Amygdala (tissue), 56 donors: ENCODE measurements at places on chromosomes 2 and 18.

DNA sequence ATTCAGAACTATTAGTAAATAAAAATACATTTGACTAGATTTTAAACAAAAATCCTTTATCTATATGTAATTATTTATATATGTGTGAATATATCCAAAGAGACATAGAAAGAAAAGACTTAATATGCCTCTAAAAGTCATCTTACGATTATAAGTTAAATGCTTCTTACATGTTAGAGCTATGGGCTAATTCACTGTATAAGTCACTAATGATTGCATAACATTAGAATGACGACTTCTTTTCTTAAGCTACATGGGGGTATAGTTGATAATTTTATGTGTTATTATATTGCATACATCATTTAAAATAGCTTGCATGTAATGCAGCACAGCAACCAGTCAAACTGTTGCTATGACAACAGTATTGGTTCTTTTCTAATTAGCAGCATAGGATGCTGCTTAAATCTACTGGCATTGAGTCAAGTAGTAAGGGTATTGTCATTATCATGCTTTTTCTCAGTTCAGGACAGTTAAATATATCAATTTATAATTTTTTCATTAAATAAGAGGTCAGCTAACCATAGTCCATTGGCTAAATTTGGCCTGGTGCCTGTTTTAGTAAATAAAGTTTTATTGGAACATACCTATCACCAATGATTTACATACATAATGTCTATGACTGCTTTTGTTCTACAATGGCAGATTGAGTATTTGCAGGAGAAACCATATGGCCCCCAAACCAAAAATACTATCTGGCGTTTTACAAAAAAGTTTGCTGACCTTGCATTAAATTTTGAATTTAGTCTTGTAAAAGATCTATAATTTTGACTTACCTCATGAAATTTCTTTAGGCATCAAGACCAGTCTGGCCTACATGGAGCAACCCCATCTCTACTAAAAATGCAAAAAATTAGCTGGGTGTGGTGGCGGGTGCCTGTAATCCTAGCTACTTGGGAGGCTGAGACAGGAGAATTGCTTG is 207.7 kb upstream of the ZSWIM2 start:
- no peak for DNase-seq

DNA sequence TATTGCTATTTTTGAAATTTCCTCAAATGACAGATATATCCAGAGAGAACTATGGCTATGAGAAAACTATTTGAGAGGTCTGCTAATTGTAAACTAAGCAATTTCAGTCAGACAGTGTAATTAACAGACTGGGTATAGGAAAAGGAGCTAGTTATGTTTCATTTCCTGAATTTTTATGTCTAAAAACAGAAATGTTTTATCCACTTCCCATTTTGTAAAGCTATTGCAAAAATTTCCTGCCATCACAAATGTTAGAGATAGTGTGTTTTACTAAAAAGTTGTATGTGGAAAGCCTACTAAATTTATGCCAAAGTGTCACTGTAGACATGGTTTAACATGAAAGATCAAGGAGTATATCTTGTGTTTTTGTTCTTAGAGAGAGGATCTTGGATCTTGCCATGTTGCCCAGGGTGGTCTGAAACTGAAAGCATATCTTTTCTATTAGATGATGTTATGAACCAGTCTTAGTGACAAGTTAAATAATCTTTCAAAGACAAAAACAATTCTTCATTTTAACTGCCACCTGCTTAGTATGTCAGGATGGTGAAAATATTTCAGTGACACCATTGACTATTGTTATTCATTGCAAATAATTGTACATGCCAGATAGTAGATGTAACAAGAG is 40.5 kb upstream of the ITPRID2 start:
- no peak for DNase-seq

GRCh38 chr2:219906114-219907010 is 278.9 kb downstream of the SLC4A3 start:
- no peak for DNase-seq

DNA sequence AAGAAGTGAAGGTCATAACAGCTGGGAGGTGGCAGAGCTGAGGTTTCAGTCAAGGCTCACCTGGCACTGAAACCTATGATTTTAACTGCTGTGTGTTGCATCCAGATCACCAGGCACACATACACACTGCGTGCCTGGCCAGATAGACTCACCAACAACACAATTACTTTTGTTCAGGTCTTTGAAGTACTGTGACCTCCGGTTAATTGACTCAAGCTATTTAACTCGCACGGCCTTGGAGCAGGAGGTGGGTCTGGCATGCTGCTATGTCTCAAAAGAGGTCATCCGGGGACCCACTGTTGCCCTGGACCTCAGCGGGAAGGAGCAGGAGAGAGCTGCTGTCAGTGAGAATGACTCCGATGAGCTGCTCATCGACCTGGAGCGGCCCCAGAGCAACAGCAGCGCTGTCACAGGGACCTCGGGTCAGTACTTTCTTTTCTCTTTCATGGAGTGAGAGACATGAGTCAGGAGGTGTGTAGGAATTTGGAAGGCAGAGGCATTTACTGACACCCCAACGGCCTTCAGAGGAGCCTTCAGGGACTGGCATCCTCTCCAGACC is 104.1 kb downstream of the ESCO1 start:
- no peak for DNase-seq

DNA sequence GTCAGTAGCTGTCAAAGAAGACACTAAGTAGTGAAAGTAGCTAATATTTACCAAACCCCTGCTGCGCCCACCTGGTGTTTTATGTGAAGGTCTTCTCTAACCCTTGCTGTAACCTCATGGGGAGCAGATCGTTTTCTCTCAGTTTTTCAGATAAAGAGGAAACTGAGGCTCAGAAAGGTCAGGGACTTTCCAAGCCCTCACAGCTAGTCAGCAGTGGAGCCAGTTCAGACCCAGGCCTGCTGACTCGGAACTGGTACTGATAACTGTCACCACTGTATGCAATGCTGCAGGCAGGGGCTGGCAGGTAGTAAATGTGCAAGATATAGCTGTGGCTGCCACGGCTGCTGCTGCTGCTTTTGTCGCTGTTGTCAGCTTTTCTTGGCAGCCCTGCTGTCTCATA is 69.1 kb downstream of the LRRFIP1 start:
- DNase-seq = no peak

- no peak for DNase-seq
Observed at GRCh38 chr2:180012523-180012922, 5.4 kb upstream of the CWC22 start.

DNA sequence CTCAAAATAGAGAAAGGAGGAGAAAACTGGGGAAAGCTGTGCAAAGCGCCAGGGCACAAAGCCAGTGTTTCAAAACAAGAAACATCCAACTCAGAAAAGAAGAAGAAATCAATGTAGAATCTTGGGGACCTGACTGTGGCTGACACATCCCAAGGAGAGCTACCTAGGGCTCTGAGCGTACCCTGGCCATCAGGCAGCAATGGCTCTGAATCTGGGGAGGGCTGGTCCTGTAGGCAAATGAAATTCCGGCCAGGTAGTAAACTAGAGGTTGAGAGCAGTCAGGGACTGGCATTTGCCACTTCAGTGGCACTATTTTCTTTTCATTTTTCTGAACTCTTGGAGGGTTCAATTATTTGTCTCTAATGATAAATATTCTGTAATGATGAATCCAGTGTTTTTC is 525.8 kb downstream of the STK39 start:
- DNase-seq = no peak

DNA sequence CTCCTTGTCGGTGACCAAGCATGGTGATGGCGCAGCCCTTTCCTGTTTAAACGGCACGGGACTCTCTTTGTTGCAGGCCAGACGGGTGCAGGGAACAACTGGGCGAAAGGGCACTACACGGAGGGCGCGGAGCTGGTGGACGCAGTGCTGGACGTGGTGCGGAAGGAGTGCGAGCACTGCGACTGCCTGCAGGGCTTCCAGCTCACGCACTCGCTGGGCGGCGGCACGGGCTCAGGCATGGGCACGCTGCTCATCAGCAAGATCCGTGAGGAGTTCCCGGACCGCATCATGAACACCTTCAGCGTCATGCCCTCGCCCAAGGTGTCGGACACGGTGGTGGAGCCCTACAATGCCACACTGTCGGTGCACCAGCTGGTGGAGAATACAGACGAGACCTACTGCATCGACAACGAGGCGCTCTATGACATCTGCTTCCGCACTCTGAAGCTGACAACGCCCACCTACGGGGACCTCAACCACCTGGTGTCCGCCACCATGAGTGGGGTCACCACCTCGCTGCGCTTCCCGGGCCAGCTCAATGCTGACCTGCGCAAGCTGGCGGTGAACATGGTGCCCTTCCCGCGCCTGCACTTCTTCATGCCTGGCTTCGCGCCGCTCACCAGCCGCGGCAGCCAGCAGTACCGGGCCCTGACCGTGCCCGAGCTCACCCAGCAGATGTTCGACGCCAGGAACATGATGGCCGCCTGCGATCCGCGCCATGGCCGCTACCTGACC is 17.1 kb downstream of the TUBB6 start:
- DNase-seq = no peak

- DNase-seq = no peak
Observed at GRCh38 chr2:222656526-222657446, 894 bp upstream of the FARSB start.

DNA sequence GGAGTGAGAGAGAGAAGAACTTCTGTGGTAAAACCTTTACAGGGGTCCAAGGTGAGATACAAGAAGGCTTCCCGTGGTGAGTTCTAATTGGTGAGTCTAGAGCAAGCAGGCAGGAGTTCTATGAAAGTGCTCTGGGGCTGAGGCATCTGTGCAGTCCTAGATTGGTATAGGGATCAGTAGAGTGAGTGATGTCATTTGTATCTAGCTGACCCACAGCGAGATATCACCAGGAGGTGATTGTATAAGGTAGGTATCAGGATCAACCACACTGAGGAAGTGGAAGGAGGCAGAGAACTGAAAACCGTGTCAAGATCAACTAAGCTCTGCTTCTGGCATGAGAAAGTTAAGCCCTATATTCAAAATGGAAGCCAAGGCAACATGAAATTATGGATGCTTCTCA is 1648.9 kb upstream of the TMEFF2 start:
- no peak for DNase-seq

DNA sequence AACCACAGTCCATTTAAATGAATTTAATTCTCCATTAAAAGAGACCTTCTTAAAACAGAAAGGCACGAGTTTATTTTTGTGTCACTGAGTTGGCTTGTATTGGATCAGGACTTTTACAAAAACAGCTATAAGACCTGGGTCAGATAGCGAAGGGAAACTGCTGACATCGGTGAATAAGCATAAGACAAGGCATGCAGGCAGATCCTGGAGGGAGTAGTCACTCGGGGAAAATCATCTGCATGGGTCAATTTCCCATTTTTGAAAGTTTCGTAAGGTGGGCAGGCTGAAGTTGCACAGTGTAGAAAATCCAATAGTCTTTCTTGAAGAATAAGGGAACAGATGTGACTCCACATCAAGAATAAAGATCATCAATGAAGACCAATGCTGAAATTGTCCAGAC is 12.9 kb downstream of the IL36B start:
- DNase-seq = no peak

- no peak for DNase-seq
Observed at GRCh38 chr2:169520896-169521295, 11.4 kb downstream of the KLHL41 start.

GRCh38 chr2:145593280-145593679 is 1073.4 kb upstream of the ZEB2 start:
- DNase-seq = no peak

DNA sequence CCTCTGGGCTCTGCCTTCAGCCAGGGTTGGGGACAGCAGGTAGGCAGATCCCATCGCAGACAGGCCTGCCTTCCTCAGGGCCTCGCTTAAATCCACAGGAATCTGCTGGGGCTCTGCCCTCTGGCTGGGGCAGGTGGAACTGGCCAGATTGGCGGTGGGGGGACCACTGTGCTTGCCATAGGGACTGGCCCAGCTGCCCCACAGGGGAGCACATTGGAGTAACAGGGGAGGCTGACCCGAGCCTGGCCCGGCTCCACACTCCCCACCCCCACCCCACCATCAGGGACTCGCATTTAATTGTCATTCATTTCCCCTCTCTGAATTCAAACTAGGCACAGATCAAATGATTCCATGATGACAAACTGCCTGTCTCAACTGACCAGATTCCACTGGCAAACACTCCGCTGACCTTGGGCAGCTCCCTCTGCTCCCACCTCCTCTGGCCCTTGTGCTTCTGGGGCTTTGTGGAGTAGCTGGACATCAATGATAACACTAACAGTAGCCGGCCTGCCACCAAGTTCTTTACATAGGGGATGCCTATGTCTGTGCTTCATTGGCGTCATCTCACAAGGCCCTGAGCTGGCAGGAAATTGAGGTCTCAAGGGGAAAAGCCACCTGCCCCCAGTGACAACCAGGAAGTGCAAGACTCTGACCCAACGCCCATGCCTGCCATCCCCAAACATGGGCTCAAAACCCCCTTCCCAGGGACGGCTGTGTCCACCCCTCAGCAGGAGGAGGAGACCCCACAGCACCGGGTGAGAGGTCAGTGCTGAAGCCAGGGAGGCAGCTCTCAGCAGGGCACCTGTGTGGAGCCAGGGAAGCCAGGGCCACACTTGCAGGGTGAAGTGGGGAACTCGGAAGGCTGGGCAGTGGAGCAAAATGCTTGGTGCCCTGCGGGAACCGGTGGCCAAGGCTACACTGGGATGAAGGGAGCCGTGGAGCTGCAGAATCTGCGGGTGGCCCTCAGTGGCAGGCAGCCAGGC is 2.1 kb upstream of the B3GNT7 start:
- no peak for DNase-seq

- no peak for DNase-seq
Observed at GRCh38 chr2:216354306-216354705, 18.0 kb downstream of the MARCHF4 start.

GRCh38 chr18:49177812-49178211 is 227.0 kb upstream of the SMAD7 start:
- no peak for DNase-seq

DNA sequence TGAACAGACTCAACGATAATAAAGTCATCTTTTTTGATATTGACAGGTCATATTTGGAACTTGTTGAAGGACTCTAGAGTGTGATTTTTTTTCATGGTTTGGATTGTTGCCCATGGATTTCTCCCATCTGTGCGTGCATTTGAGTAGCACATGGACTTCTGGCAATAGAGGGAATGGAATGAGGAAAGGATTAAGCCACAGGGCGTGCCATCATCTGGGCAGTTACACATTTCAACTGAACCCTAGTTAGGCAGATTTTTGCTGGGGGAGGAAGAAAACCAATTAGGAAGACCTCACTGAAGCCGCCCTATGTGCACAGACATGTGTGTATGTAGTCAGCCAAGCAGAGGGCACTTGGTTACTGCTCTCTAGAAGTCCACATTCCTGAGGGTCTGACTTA is 72.6 kb downstream of the TPGS2 start:
- DNase-seq = no peak

DNA sequence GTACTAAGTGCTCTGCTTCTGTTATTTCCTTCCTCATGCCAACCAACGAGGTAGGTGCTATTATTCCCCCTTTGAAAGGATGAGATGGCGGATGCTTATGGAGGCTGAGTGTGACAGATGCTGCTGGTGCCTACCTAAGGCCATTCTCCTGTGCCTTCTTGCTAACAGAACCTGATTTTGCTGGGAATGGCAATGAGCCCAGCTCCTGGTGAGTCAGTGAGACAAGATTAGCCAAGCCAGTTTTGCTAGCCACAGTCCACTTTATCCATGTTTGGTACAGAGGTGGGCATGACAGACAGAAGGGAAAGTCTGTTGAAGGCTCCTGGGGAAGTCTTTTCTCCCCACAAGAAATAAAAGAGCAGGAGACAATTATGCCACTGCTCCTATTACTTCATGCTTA is 43.7 kb upstream of the TMEM163 start:
- no peak for DNase-seq
